ENCODE measurements at places on chromosomes 1 and 21. TPM values are rescaled to one million over a fixed set of nuclear protein-coding genes. Genes with fewer than 3 reads are reported as not detected.

DNA sequence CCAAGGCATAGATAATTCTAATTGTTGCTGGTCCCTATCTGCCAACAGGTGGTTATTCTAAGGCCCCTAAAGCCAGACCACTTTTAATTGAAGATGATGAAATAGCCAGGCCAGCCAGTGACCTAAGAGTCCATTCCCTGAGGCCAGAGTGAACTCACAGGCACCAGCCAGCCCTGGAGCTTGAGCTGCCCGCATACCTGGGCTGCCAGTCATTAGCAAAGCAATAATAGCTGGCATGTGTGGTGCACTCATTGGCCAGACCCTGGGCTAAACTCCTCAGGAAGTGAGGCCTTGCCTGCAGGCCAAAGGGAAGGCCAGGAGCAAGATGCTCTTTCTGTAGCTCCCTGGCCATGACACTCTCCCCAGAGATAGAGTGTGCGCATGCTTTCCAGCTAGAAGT, 180.4 kb upstream of the KLHDC7A start:
- no peak for ATAC-seq

ZNF695 gene
- total RNA-seq = not detected

DFFA gene
- 20.2 TPM for total RNA-seq

- no peak for ATAC-seq
These were observed 37.8 kb upstream of the EFHD2 start for GRCh38 chr1:15371610-15372545.

DNA sequence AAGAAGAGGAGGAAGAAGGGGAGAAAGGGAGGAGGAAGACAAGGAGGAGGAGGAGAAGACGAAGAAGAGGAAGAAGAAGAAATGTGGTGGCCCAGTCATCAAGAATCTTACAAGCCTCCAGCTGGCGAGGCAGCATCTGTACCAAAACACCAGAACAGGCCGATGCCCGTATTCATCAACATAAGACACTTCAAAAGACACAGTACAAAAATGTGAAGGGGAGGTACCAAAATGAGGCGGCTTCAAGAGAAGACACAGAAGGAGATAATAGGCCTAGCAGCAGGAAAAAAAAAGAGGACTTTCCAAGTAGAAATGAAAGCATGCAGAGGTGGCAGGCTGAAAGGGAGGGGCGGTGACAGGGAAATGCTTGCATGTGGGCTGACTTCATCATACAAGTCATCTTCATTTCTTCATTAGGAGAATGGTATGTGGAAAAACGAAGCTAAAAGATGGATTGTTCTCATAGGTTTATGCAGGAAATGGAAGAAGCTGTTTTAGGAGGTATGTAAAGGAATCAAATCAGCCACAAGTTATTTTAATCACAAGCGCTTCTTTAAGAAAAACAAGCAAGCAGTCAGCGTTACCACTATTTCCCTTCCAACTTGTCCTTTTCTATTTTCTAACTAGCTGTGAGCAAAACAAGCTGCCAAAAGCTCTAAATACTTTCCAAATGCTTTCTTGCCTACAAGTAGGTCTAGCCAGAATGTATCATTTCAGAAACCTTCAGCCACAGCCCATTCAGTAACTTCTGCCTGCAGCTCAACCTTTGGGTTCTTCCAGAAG, 192.3 kb downstream of the SLC45A1 start:
- peak; percentile 78 for ATAC-seq

- ATAC-seq = peak; percentile 90
These were observed 32.3 kb upstream of the TARDBP start for GRCh38 chr1:10980094-10980577.

LRRC53 gene
- not detected for total RNA-seq

KRTAP13-3 gene
- total RNA-seq = not detected

GRCh38 chr1:6425658-6426057, 1.1 kb downstream of the ESPN start:
- ATAC-seq = no peak

MSH4 gene
- total RNA-seq = 0.67 TPM

SELP gene
- 3.5 TPM for total RNA-seq

TIAM1 gene
- total RNA-seq = 4.5 TPM

- no peak for ATAC-seq
These were observed 45.0 kb downstream of the LRRN2 start for GRCh38 chr1:204640578-204640977.

DNA sequence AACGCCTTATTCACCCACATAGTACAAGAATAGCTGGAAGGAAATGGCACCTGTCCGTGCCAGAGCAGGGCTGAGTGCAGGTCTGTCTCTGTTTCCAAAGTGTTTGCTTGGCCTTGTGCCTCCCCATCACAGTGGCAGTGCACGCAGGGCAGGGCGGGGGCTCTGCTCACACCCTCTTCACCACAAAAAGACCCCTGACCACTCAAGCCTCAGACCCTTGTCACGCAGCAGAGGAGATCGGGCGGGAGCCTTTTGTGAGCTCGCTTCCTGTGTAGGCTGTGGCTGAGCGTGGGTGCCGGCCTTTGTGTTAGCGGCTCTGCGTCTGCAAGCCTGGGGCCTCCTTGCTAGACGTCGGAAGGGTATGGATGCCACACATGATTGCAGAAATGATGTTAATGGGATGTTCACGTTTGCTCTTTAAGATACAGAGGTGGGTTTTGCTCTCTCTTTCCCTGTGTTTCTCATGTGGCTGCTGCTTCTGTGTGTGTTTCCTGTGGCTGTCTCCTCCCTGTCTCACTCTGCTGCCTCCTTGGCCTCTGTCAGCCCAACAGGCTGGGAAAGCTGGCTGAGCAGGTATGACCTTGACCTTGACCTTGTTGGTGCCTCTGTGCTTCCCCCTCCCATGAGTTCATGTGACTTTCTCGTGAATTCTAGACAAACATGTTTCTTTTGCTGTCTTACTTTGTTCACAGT, 45.4 kb downstream of the S100B start:
- no peak for ATAC-seq

TNFRSF18 gene
- not detected for total RNA-seq

DNA sequence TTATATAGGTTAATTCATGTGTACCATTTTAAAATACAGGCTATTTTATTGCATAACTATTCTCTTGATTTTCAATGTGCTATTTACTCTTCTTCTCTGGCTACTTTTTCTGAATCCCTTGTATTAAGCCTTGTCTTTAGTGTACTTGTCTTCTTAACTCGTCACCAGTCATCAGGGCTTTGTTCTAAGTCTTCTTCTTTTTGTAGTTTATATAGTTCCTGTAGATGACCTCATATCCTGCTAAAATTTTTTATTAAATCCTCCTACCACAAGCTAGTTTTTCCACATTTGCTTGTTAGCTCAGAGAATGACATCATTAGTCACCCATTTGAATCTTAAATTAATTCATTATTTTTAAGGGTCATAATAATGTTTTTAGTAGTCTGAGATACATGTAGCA, 1281.9 kb downstream of the KCNT2 start:
- ATAC-seq = no peak

DNA sequence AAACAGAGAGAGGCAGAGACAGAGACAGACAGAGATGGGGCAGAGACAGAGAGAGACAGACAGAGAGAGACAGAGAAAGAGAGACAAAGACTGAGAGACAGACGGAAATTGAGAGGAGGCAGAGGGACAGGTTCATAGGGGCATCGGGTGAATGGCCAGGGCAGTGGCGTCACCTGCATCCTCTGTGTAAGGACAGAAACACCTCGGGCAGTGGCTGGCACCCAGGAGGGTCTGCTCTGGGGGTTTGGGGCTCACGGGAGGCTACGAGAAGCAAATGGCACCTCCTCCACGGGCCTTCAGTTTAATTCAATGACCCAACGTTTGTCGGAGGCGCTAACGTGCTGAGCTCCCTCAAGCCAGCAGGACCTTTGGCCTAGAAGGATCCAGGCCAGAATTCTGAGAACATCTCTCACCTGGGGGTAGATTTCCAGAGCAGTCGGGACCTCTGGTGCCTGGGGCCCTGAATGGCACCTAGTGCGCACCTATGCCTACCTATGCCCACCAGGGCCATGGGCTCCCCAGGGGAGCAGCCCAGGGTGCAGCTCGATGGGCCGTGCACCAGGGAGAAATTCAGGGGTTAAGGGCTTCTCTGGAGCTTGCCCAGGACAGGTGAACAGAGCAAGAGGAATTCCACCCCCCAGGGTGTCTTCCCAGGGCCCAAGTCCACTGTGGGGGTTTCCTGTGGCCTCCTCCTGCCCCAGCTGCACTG, 20.6 kb upstream of the PTTG1IP start:
- no peak for ATAC-seq

DNA sequence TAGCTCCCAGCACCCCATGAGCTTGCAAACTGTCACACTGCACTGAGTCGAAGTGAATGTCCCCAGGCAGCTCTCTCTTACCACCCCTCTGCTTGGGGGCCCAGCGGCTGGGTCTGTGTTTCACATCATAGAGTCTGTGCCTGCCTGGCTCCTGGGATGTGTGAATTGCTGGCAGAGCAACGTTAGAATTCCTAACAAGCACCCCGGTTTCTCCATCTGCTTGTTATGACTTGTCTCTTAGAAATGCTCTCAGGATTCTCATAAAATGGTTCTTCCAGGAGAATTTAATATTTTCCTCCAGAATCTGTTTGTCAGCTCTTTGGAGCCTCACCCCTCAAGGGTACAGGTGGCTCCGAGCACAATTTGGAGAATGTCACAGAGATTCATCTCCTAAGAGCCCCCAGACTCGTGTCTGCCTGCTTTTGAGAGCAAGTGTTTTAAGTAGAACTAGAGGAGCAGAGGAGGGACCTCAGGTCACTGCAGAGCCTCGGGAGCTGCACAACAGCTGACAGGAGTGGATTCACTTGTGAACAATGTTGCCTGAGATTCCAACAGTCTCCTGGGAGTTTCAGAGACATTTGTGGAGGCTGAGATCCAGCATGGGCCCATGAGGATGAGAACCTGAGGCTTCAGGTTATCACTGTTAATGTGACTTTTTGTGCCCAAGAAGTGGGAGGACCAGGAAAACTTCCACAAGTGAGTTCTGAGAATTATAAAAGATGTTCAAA, 131.5 kb downstream of the KCNJ6 start:
- no peak for ATAC-seq

DNA sequence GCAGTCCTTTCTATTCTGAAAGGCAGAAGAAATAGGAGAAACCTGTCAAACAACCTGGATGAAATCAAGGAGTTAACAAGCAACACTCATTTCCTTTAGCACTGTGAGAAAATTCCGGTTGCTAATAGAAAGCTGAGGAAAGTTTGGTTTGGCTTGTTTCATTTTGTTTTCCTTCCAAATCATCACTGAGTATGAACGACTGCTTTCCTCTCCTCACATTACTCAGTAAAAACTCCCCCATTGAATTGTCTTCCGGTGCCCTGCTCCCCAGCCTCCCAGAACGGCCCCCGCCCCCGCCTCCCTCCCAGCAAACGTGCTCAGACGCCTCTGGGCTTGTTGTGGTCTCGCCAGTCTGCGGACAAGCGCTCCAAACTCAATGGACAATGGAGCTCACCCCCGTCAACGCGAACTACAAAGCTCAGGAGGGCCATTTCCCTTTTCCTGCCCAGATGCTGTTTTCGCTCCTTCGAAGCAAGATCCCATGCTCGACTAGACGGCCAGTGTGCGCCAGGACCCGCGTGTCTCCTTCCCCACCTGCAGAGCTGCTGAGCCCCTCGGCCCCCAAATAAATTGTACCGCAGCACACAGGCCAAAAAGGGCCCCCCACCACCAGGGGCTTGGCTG, 747 bp downstream of the STX6 start:
- ATAC-seq = peak; percentile 26

DNA sequence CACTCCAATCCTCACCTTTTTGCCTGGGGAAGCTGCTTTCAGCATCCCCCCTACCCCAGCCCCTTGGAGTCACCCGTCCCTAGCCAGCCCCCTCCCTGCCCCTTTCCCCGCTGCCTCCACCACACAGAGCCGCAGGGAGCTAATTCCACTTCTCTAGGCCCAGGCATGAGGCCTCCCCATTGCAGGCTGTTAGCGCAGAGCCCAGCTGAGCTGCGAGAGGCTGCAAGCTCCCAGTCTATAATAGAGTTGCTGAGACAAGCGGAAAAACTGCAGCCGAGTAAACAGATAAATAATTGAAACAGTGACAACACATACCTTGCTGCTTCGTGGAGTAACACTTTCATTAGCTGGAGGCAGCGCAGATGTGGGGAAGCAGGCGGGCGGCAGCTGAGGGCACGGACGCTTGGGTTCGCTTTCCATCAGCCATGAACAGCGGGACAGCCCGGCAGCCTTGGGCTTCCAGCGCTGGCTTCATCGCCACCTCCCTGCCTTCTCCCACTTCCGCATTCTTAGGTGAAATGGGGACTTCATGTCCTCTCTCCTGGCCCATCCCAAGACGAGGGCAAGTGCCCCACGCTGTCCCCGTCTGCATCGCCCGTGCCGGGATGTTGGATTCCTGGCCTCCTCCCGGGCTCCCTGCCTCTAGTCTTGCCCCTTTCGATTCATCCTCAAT, 183.3 kb downstream of the IGSF21 start:
- ATAC-seq = no peak

GRCh38 chr1:28244549-28245251, 8.8 kb downstream of the ATP5IF1 start:
- no peak for ATAC-seq

GRCh38 chr1:186078245-186078644, 296.8 kb downstream of the TPR start:
- ATAC-seq = no peak

DNA sequence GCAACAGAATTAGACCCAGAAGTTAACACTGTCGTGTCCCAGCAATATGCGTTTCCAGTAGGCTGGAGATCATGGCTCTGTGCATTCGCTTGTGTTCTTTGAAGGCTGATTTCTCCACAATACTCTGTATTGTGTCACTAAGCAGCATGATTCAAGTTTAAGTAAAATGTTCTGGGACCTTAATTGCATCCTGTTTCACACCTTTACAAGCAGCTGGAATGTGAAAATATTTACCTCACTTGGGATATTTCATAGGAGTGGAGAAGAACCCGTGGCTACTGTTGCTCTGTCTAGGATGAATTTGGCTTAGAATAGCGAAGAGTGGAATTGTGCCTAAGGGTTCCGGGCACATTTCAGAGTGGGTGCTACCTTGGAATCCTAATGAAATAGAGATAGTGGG, 6.3 kb downstream of the PTGFRN start:
- no peak for ATAC-seq

KRTAP19-7 gene
- total RNA-seq = not detected

SFN gene
- 0.81 TPM for total RNA-seq

DNA sequence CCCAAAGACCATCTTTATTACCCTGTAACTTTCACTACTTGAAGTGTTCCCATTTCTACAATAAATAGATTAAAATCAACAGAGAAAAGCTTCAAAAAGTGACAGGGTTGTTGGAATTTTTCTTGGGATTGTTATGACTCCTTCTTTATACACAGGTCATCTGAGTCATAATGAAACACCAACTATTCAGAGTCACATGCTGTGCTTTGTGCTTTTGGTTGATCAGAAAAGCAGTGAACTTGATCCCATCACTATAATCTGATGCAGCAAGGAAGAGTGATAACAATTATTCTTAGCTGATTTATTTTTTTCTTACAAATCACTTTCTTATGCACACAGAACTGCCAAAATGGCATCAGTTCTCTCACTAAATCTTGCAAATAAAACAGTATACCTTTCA, 422.9 kb downstream of the PTBP2 start:
- ATAC-seq = no peak
